ENCODE measurements at places on chromosomes 11 and 22.

GRCh38 chr11:117435326-117435725, 107.7 kb downstream of the CEP164 start:
- DNase-seq: no peak

- DNase-seq: no peak
Measured at GRCh38 chr11:76554767-76555166, 109.9 kb downstream of the EMSY start.

DNA sequence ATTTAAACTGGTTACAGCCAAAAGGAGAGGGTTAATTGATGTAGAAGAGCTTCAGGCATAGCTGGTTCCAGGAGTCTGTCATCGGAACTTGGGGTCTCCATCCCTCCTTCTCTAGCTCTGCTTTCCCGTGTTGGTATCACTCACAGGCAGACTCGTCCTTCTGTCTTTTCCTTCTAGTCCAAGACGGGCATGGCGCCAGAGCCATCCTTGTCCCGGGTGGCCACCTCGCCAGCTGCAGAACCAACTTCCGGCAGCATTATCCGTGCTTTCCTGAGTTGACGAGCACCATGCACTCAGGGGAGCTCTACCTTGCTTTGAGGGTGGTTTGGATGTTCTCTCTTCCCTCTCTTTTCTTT, 14.7 kb downstream of the LINC01488 start:
- no peak for DNase-seq

DNA sequence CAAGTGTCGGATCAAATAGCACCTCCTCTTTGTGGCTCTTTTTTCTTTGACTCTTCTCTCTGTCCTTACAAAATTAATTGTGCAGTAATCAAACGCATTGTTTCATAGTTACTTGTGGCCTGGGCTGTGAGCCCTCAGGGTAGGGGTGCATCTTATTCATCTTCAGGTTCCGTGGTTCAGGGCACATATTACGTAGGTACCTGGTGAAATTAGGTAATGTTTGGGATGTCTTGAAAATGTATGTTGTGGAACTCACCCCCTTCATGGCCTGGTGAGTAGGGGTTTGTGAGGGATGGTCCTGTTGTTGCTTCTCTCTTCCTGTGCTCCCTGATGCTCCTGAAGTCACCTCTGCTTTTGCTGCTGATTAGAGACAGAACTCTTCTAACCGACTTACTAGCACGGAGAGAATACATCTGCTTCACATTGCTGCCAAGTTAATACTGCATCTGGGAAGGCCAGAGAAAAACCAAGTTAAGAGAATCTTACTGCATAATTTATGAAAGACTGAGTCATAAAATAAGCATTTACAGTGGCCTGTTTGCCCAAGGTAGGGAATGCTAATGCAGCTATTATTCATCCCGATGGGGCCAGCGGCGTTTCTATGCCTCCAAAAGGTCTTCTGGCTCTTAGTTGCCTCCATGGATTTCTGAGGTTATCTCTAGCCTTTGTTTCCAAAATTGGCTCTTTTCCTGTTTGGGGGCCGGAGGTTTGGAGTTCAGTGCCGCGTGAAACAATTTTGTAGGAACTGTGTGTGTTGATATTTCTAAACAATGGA, 66.9 kb downstream of the TBC1D22A start:
- no peak for DNase-seq

DNA sequence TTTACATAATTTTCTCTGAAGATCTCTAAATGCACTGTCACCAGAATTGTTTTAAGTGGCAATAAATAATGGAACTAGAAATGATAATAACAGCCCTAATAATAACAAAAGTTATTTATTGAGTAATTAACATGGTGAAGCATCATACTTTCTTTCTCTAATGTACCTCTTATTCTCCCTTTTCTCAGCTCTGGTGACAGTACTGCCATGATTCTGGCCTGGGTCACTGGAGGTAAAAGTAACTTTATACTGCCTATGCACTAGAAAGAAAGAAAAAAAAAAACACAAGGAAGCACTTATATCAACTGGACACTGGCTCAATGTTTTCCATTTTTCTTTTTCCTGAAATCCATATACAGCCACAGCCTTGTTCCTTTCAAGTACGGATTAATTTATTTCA, 43.7 kb downstream of the CADM1 start:
- DNase-seq: no peak

- no peak for DNase-seq
Measured at GRCh38 chr22:20864186-20864908, 5.5 kb downstream of the SNAP29 start.

DNA sequence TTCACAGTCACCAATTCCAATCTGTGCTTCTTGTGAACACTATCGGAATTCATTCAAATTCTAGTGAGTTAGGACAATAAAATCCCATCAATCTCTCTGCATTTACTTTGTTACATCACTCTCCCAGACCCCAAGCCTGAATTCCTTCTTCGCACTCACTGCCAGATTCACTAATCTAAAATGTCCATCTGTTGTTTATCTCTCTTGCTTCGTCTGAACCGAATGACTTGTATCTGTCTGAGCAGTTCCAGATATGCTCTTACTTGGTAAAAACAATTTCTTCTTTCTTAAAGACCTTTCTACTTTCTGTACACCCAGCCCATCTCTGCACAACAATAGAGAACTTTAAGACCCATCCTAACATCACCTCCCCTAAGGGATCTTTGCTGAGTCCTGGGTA, 7.0 kb downstream of the MMP10 start:
- DNase-seq: no peak

- no peak for DNase-seq
Measured at GRCh38 chr11:63099555-63099954, 44.5 kb downstream of the SLC22A24 start.

DNA sequence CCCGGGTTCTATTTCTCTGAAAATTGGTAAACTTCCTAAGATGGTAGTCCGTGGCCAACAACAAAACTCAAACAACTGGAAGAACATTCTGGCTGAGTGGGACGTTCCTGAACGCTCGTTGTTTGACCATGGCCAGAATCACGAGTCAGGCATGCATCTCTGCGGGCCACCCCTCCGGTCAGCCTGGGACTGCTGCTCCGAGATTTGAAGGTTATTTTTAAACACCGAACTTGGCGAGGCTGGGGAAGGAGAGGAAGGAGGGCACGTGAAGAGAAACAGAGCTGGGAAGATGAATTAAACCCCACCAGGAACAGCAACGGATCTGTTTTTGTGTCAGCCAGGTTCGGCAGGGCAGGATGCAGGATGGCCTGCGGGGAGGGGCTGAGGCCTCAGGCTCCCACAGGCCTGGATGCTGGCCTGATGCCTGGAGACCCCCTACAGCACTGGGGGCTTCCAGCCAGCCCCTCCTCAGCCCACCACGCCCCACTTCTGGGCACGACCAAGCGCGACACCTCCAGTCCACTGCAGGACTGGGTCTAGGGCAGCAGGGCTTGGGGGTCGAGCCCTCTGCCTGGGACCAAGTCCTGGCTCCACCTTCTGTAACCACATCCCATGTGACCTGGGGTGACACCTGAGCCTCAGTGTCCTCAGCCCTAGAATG, 5.1 kb downstream of the SHISAL1 start:
- DNase-seq: no peak

- DNase-seq: peak; percentile 5
Measured at GRCh38 chr22:22556995-22557925, 1.8 kb downstream of the PRAME start.

DNA sequence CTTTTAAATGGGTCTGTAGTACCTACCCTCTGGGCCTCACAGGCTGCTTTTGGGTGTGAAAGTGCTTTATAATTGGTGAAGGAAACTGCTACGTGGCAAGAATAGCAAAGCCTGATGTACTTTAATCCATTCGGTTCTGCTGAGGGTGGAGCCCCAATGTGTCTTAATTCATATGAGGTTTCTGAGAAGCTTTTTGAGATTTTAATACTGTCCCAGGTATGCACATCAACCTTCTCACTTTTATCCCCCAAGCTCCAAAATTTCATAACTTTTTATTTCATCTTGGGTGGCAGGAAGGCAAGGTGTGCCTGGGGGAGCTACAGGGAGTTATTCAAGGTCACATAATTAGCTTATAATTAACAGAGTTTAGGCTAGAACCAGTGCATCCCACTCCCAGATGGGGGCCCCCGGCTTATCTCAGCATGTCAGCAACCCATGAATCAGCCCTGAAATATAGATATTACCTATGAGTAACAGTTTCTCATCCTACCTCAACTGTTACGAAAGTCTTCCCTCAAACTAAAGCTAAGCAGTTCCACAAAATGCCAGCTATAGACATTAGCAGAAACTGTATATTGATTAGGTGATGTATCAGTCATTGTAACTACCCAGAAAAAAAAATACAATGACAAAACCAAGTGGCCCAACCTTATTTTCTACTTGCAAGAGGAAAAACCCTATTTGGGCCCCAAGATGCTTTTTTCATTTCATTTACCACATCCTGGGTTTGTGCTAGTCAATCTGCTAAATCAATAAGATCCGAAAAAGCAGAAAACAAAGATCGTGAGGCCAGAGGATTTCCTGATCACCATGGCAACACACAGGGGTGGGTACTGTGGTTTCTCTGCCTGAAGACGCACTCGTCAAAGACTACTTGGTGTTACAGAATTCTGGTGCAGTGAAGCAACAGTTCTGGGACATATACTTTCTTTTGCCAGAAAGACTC, 26.7 kb downstream of the CD44 start:
- DNase-seq: peak; percentile 71

- no peak for DNase-seq
Measured at GRCh38 chr11:6405846-6406245, 13.0 kb downstream of the APBB1 start.

- no peak for DNase-seq
Measured at GRCh38 chr11:105244160-105244825, 104.7 kb upstream of the CARD18 start.

- DNase-seq: no peak
Measured at GRCh38 chr22:23085785-23086184, 15.5 kb downstream of the GNAZ start.

- DNase-seq: no peak
Measured at GRCh38 chr11:95778699-95779098, 10.9 kb downstream of the FAM76B start.

GRCh38 chr22:21739828-21740377, 4.3 kb upstream of the YPEL1 start:
- DNase-seq: no peak

DNA sequence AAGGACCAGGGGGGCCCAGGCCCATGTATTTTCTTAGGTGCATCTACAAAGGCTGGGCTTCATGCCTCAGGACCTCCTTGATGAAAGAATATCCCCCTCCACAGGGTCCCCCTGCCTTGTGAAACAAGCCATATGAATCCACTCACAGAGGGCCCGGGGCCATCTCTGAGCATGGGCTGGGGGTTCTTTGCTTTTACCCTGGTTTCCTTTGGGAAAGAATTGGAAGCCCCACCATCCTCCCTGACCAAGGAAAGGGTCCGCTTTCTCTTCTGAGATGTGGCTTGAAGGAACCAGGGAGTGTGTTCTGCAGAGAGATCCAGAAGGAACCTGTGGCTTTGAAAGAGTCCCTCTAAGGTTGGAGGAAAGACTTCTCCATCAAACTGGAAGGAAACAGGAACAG, 9.2 kb upstream of the ANO1 start:
- DNase-seq: no peak

- DNase-seq: no peak
Measured at GRCh38 chr11:32706985-32707741, 87.3 kb downstream of the CCDC73 start.

- no peak for DNase-seq
Measured at GRCh38 chr22:31953261-31953660, 8.9 kb downstream of the YWHAH start.

GRCh38 chr11:8086001-8086479, 5.0 kb downstream of the TUB start:
- DNase-seq: no peak

- DNase-seq: peak; percentile 4
Measured at GRCh38 chr11:122981388-122982264, at the start of gene BSX. Gene BSX, minus strand, starts transcription at chr11:122981834. Its CDS starts 163 bp downstream, at chr11:122981671.

DNA sequence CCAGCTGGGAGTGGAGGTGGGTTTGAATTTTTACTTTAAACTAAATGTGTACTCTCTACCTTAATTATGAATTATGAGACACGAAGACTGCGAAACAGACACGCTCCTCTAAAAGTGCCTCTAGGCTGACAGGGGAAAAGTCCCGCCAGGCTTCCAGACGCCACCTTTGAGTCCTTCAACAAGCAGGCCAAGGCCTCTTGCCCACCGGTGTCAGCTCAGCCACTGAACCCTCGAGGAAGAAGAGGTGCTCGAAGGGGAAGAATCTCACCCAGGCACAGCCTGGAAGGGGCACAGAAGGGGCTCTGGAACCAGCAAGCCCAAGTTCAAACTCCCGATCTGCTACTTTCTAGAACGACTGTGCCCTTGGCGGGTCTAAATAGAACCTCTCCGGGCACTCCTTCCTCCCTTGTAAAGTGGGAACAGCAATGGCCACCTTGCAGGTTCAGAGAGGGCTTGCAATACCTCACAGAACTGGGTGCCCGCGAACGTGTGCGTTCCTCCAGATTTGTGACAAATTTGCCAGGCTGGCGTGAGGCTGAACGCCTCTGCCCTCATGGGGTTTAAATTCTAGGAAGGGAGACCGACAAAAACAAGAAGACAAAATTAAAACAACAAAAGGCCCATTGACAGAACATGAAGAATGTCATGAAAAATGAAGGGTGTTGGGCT, 158.5 kb upstream of the GRK3 start:
- no peak for DNase-seq

- no peak for DNase-seq
Measured at GRCh38 chr11:82536706-82537105, 197.0 kb downstream of the FAM181B start.

DNA sequence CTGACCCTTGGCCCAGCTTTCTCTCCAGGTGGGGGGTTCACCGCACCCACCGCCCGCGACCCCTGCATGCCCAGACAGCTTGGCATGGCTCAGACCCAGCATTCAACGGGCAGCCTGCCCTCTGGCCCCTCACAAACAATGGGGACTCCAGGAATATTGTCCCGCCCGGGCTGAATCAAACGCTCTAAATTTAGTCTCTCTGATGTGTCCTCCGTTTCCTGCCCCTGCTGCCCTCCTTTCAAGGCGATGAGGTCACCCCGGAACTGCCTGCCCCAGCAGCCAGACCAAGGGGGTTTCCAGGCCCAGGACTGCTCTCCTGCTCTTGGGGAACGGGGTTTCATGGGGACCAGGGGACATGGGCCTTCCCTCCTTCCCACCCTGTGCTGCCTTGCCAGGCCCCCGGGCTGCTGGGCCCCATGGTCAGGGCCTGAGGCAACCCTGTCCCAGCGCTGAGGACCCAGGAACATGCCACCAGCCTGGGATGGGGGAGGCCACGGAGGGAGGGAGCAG, 10.1 kb upstream of the PDGFB start:
- no peak for DNase-seq

GRCh38 chr11:11813288-11813962, 28.3 kb upstream of the USP47 start:
- DNase-seq: no peak

- no peak for DNase-seq
Measured at GRCh38 chr11:35153280-35153679, 14.3 kb downstream of the CD44 start.
